ENCODE measurements at places on chromosomes 4 and X.

- DNase-seq, result no peak
These were observed 202.7 kb downstream of the OR13H1 start for GRCh38 chrX:131746491-131746968.

GRCh38 chrX:116862340-116862739 is 399.6 kb upstream of the CT83 start:
- no peak for DNase-seq

GRCh38 chr4:7918981-7919380 is 20.7 kb downstream of the AFAP1 start:
- no peak for DNase-seq

DNA sequence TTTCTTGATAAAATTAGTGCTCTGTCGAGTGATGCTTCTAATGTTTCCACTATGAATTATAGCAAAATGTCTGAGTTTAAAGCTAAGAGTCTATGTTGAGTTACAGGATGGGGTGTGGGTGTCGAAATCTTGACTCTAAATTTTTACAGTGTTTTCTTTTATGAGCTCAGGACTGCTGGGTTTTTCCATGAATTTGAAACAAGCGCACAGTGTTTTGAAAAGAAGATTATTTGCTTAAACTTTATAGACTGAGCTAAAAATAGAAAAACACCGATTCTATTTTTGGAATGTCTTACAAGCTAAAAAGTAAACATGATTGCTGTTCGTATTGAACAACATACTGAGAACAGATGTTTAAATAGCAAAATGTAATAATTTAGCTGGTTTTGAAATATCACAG is 7.5 kb downstream of the PTTG2 start:
- DNase-seq, result no peak

GRCh38 chr4:88807499-88807898 is 109.9 kb upstream of the NAP1L5 start:
- no peak for DNase-seq

DNA sequence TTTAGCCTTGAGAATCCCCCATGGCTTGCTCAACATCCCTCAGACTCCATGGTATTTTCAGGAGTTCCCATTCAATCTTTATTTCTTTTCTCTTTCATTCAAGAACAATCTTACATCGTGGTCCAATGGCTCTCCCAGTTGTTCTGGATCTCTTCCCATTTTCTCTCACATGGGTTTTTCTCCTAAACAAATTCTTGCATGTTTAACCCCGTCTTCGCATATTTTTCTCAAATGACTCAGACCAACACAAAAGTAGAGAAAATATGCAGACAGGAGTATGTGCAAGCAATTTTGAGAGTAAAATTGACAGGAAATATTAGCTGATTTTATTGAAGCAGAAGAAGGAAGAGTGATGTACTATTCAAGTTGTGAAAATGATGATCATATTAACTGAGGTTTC is 396.4 kb upstream of the TRAM1L1 start:
- no peak for DNase-seq

DNA sequence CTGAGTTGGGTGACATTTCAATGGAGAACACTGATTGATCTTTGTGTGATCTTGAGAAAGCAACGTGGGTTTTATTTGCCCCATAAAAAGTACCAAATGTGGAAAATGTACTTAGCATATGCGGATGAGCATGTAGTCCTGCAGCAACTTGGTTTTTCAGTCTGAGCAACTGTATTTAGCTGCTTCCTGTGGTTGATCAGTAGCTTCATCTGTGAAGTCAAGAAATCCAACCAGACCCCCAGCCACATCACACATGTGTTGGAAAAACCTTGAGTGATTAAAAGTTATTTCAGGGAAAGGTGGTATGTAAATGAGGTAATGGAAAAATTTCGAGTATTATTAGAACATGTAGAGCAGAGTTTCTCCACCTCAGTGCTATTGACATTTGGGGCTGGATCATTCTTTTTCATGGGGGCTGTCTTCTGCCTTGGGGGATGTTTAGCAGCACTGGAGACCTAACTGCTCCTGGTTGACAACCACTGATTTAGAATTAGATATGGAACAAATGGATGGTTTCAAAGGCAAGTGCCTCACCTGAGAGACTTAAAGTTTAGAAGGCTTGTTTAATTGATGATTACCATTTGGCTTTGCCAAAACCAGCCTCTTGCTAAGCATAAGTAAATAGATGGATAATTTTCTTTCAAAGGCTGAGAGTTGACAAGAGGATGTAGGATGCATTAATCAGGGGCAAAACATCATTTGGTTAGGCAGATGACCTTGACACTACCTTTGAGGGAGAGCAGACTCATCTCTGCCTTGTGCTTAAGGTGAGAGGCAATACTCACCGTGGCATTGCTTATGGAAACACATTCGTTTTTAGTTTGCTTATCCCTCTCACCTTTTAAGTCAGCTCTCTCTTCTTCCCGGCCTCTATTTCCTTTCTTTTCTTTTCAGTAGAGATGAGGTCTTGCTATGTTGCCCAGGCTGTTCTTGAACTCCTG is 193.0 kb upstream of the RPS6KA3 start:
- DNase-seq, result no peak

DNA sequence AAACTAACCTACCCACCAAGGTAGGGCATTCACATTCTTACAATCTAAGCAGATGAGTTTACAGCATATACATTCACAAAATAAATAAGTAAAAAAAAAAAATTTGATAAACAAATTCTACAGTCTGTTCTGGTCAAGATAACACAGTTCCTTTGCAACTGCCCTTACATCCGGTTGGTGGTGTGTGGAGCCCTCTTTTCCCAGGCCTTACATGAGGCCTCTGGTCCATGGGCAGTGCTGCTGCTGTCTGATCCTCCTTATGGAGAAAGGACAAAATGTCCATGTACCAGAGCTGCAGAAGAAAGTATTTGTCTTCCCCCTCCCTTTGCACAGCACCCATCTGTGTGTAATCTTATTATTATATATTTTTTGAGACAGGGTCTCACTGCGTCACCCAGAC is 2.2 kb upstream of the SEPTIN11 start:
- DNase-seq, result no peak

DNA sequence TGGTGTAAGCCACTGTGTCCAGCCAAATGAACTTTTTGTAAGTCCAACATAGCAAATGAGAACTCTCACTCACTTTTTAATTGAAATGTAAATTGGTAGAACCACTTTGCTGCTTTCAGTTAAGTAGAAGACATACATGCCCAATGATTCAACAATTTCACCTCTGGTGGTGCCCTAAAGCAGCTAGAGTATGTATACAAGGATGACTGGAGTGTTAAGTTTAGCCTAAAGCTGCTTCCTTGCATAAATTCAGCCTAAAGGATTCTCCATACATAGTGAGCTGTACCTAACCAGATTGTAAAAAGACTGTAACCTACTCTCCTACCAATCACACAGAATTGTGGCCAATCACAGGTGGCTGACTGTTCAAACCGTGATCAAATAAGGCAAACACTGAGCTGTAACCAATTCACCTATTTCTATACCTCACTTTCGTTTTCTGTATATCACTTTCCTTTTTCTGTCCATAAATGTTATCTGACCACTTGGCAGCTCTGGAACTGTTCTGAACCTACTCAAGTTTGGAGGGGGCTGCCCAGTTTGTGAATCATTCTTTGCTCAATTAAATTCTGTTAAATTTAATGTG is 39.9 kb downstream of the PDS5A start:
- no peak for DNase-seq

DNA sequence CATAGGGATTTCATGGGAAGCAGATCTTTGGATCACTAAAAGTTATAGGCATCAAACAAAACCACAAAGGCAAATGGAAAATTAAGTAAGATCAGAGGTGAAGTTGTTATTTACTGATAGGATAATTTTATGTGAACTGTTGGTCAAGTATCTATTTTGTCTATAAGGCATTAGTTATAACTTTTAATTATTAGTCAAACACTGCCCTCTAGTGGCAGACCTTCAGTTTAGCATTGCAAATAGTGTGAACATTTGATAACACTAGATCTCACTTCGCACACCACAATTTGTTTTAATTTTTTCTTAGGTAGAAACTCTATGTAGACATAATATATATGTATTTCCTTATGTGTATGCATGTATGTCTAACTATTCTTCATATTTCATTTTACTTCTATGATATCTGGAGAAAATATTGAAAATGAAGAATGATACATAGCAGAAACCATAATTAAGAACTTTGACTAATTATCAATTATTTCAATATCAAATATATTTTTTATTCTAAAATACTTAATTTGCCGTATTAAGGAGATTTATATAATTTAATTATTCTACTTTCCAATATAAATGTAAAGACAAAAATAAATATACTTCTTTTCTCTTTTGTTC is 214.5 kb upstream of the TACR3 start:
- DNase-seq, result no peak

DNA sequence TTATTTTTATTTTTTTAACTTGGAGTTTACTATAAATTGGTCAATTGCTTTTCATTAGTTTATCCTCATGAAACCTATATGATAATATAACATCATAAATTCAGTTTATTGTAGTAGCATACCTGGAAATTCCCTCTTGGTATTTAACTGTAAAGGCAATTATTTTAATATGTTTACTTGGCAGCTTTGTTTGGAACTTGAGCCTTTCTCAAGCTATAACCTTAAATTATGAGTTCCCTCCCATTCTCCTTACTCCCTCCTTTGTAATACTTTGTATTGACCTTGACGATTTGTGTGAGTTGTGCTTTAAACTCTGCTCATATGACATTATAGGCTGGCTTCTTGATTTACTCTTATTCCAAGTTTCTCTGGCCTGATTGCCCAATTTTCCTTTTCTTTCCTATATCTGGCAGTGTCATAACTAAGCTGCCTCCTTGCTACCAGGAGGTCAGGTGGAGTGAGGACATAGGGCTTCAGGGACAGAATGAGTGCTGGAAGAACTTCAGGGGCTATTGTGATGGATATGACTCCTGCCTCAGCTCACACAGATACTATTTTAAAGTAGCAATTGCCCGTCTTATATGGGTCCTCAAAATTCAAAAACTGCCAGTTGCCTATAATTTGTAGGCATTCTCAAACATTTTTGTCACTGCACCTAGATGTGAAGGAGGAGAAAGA is 77.7 kb downstream of the RAP1GDS1 start:
- no peak for DNase-seq

GRCh38 chr4:2886622-2887021 is 43.0 kb downstream of the ADD1 start:
- DNase-seq, result no peak

GRCh38 chrX:101078716-101079598 is at the start of gene TMEM35A:
Gene TMEM35A, plus strand, starts transcription at chrX:101078879. Its CDS starts 124 bp downstream, at chrX:101079003.
- no peak for DNase-seq

GRCh38 chr4:16225167-16225862 is 956 bp downstream of the TAPT1 start:
- DNase-seq, result no peak

GRCh38 chrX:150546711-150547153 is 21.7 kb upstream of the MTM1 start:
- DNase-seq, result peak; percentile 22
